ENCODE measurements at places on chromosomes 11 and 22.
A peak's percentile ranks its signal among the peaks of the same experiment; 100 is the strongest.

- DNase-seq, result no peak
These were observed 109.9 kb downstream of the NAV2 start for GRCh38 chr11:19822531-19822930.

DNA sequence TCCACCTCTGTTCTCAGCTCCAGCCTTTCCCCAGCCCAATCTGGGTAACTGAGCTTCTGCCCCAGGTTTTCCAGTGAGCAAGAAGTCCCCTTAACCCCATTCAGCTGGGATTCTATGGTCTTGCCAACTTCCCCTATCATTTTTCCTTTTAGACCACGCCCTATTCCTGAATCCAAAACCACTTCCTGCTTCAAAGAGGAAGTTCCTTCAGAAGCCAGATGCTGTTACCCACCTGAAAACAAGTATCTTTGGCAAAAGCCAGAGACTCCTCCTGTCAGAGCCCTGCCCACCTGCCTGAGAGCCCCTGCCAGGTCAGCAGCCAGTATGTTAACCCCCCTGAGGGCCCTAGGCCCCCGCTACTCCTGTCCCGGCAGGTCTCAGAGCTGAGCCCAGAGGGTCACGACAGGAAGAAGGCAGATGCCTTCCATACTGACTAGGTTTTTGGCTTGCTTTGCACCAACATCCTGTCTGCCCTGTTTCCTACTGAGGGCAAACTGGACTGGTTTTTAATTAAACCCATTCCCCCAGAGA is 20.3 kb upstream of the MICAL2 start:
- no peak for DNase-seq

- DNase-seq, result peak; percentile 46
These were observed 15.7 kb downstream of the CRTAM start for GRCh38 chr11:122853971-122854446.

- DNase-seq, result no peak
These were observed 632.8 kb upstream of the RAG2 start for GRCh38 chr11:37230865-37231264.

DNA sequence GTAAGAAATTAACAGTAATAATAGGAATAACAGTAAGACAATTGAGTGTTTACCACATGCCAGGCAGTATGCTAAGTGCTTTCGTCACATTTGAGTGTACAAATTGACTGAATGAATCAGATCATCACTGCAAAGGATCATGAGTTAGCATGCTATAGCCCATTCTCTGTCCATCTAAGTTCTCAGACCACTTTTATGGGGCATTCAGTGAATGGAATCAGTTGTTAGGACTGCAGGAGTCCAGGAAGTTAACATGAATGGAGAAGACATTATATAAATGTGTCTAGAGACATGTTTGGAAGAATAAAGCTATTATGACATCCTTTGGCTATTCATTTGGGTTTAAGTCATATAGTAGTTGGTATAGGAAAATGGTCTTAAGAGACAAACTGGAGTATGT is 59.9 kb downstream of the NCAM1 start:
- DNase-seq, result no peak

All from activated gamma-delta T cell treated with Interleukin-2 at 50 U/mL for 16 hours (primary cell).